ENCODE measurements at places on chromosomes 4 and X.
A peak's percentile ranks its signal among the peaks of the same experiment; 100 is the strongest.

GRCh38 chr4:89336818-89337420, 29.3 kb upstream of the GPRIN3 start:
- no peak for DNase-seq

GRCh38 chrX:133869270-133869669, 116.1 kb downstream of the GPC3 start:
- DNase-seq, result no peak

GRCh38 chr4:122687531-122688061, 44.9 kb upstream of the BBS12 start:
- no peak for DNase-seq

DNA sequence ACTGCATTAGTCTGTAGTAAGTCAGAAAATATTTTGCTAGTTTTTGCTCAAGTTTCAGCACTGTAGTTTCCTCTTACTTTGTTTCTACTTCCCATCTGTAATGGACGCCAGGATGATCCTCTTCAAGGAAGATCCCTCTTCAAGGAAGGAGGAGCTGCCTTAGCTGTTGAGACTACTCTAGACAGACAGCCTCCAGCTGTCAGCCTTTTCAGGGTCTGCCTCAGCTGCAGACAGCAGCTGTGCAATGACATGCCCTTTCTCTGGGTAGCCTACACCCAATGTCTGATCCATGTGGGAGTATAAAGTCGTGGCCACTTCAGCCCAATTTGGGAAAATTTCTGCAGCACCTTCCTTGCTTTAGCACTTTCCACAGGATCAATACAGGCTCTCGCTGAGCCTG, 281.0 kb upstream of the MAOA start:
- DNase-seq, result no peak

- DNase-seq, result no peak
These were observed 24.7 kb downstream of the PACRGL start for GRCh38 chr4:20724915-20725314.

GRCh38 chrX:124338733-124339514, 6.5 kb downstream of the TEX13D start:
- DNase-seq, result no peak

- no peak for DNase-seq
These were observed 231.5 kb downstream of the MAML3 start for GRCh38 chr4:139922406-139923024.

GRCh38 chr4:153071958-153072598, 132.2 kb upstream of the TRIM2 start:
- no peak for DNase-seq

DNA sequence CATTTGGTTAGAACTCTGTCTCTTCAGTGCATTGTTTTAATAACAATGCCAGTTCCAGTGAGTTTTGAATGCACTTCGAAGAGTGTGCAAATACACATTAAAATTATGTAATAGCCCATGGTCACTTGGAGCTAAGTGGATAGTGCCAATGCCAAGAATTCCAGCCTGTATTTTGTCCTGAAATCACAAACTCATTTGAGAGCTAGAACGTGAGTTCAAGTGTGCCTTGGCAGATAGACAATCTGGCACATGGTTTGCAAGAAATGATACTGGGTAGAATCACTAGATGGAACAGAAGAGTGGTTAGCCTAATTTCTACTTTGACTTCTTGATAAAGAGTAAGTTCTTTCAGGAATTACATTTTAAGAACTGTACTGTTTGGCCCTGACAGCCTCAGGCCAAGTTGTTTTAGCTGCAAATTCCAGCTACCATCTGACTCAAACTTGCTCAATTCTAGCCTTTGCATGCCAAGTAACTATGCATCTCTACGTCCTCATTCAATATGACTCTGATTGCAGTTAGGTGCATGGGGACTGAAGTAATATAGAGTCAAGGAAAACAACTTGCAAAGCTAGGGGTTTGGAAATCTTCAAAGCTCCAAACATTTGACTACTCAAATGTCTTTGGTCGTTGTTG, 131.9 kb upstream of the SMIM31 start:
- DNase-seq, result no peak

DNA sequence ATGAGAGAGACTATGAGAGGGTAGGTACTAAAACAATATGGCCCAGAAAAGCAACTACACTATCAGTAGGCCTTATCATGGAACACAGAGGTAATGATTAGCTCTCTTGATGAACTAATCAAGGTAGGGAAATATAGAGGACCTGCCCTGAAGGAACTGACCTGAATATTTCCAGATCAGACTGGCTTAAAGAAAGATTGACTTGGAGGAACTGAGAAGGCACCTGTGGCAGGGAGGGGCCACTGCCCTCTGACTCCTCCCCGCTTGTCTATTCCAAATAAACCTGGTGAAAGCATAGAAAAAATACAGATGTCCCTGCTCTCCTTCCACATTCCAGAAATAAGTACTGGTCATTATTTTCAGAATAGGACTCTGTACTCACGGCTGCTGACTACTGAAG, 5.5 kb downstream of the RPS6KA6 start:
- no peak for DNase-seq

DNA sequence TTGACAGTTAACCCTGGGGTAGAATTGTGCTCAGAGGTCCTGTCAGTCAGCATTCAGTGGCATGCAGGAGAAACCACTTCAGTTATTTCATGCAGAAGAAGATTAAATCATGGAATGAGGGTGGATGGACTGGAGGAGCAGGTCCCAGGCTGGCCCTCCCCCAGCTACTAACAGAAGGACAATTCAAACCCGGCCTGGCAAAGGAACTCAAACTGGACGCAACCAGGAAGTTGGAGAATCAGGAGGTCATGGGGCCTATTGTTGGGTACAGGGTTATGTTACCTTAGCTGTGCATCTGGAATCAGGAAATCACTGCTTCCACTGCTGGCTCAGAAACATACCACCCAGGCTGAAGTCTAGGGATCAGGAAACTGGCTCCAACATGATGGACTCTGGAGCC, 121.4 kb downstream of the GPAT3 start:
- no peak for DNase-seq

- no peak for DNase-seq
These were observed 142.4 kb upstream of the GLRA2 start for GRCh38 chrX:14386981-14387380.

GRCh38 chr4:30839583-30840520, 119.7 kb downstream of the PCDH7 start:
- DNase-seq, result no peak

DNA sequence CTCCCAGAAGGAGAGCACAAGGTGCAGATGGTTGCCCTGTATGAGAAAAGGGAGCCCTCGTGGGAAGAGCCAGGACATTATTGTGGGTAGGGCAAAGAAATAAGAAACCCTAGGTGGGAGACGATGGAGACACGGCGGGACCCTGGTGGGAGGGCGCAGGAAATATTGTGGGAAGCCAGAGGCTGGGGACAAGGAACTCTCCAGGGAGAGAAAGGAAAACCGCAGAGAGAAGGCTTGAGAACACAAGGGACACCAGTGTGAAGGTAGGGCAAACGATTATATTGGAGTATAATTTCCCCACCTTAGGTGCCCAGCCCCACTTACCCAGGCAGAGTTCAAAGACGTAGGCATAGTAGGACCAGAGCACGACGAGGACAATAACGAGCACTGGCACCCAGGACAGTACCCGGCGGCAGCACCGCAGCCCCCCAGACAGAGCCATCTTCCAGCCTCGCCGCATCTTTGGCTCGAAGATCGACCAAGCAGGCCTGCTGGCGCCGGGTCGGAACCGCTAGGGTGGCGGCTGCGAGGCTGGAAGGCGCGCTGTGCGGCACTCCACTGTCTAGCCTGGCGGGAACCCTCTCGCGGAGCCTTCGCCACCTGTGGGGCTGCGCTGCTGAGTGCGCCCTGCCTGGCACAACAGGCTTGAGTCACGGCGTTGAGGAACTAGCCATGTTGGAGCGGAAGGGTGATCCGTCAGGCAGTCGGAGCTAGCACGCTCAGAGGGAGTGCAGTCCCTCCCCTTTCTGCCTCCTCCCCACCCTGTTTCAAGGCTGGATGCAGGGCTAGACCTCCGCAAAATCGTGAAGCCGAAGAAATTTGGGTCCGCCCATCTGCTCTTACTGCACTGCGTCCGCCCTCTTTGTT, at the start of gene ZDHHC15:
TSS of gene ZDHHC15 (minus strand) at position 473 of the 867 bp plus-strand sequence. CDS start at position 460, 13 bp downstream.
- DNase-seq, result no peak

GRCh38 chrX:123581586-123581985, 151.3 kb downstream of the THOC2 start:
- no peak for DNase-seq

DNA sequence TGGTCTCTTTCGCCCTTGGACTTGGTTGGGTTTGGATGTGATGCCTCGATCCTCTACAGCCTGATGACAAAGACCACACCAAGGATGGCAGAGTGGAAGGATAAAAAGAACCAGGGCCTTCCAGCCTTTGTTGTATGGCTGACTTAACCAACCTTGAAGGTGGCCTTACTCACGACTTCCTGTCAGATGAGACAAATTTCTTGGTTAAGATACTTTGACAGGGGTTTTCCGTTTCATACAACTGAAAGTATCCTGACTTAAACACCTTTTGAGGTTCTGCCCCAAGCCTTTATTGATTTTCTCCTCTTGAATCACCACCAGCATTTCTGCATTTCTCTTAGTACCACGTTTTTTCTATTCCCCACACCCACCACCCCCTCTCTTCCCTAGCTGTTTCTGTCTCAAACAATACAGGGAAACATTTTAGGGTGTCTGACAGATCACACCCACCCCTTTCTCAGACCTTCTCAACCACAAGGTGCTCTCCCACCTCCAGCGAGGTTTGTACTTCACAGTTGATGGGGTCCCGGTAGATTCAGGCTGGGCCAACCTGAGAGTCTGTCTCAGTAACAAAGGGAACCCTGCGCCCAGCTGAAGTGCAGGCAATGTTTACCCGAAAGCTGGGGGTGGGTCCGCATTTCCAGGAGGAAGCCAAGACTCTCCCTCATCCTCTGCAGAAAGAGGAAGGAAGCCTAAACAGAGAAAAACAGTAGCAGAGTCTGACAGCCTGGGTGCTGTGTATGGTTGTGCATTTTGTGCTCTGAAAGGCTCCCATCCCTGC, 5.0 kb upstream of the TSPAN5 start:
- DNase-seq, result peak; percentile 5

DNA sequence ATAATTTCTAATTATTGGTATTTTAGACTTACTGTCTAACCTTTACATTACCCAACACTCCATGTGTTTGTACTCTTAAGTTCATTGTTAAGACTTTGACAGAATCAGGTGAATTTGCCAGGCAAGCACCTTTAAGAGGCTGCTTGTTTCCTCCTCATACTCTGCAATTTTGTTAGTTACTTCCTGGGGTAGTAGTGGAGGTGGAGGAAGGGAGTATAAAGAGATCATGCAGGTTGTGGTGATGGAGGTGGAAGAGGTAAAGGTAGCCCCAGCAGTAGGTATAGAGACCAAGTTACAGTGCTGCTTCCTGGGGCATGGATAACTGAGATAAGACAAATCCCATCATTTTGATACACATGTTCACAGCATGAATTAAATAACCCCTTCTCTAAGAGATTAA, 6.7 kb downstream of the WDR44 start:
- DNase-seq, result no peak

GRCh38 chr4:106287353-106287969, 28.5 kb downstream of the TBCK start:
- no peak for DNase-seq

GRCh38 chr4:2694691-2695090, 61.4 kb downstream of the TNIP2 start:
- DNase-seq, result no peak

GRCh38 chr4:1582227-1582626, 101.9 kb downstream of the FAM53A start:
- no peak for DNase-seq

- DNase-seq, result no peak
These were observed 14.0 kb downstream of the PDGFC start for GRCh38 chr4:156957556-156957955.

GRCh38 chr4:165384598-165384997, 5.8 kb downstream of the CPE start:
- no peak for DNase-seq

DNA sequence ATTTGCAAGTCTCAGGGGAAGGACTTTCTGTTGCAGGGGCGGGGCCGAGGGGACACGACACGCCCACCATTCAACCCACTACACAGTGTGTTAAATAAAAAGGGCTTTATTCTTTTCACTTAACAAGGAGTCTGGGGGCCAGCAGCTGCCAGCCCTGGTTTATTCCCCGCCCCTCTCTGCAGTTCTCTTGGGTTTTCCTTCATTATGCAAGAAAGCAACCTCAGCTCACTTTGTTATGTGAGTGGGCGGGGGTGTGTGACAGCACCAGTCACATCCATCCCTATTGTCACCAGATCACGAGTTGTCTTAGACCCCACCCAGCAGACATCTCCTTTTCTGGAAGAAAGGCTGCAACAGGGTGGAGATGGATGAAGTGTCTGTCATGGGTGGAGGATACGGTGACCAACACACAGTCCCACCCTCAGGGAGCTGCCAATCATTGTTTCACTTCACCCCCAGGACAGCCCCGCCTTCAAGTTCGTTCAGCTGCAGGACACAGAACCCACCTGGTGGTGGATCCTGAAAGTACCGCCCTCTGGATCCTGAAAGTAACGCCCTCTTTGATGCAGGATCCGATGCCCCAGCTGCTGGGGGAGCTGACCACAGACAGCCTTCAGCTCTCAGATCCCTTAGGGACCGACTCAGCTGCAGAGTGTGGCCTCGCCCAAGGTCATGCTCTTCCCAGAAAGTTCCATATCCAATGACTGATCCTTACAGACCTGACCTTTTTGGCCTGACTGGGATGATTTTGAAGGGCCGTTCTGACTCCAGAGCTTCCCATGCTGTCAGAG, 79.6 kb downstream of the SMIM20 start:
- no peak for DNase-seq

DNA sequence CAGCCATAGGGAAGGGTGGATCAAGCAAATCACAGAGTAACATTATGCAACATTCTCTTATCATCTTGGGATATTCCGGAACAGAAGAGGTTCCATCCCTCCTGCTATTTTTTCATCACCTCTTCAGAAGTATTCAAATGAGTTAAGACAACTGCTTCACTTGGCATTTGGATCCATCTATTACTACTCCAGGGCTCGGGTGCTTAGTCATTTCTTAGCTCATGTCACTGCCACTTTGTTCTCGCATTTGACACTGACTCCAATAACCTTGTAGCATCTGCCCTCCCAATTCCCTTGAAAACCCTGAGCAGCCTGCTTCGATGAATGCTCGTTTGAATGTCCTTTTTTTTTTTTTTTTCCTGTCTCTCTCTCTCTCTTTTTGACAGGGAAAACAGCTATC, 114.9 kb downstream of the PPARGC1A start:
- no peak for DNase-seq

GRCh38 chr4:48699475-48699874, 80.6 kb downstream of the FRYL start:
- DNase-seq, result no peak

DNA sequence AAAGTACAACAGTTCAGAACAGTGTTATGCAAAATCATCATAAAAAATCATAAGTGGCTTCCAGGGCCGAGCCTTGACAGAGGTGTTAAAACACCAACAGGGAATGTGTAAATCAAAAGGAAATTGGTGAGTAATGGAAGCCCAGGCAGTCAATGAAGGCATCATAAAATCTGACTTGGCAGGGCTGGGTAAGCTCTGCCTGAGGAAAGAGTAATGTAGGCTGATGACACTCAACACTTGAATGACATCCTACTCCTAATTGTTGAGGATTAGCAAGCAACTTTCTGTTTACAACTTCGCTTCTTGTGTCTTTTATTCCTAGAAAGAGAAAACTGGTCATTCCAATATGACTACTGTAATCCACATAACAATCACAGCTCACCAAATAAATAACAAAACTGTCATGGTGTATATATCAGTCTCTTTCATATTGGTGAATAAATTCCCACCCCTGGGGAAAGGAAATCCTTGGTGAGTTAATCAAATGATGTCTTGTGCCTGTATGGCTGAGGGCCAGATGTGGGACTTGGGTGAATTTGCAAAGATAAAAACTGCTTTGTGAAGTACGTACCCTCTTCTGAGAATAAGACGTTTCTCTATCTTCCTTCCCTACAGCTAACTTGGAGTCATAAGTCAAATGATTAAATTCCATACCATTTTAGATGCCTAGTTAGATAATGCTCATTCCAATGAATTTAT, 196.8 kb downstream of the DCHS2 start:
- DNase-seq, result no peak

All from stimulated activated CD8-positive, alpha-beta memory T cell treated with anti-CD3 and anti-CD28 coated beads, Interleukin-7, amount 100 ng/mL, for 1 hour (primary cell).